Ovary (tissue), 10 donors: ENCODE measurements at places on chromosomes 11 and 22. TPM values are rescaled to one million over a fixed set of nuclear protein-coding genes. Genes with fewer than 3 reads are reported as not detected.

- DNase-seq: no peak
Measured at GRCh38 chr11:28153586-28153985, 45.4 kb downstream of the METTL15 start.

- peak; percentile 88 for DNase-seq
Measured at GRCh38 chr22:28034760-28035401, 115.8 kb upstream of the PITPNB start.

GRCh38 chr22:32355760-32356159, 1.9 kb upstream of the RFPL3 start:
- no peak for DNase-seq

- no peak for DNase-seq
Measured at GRCh38 chr11:81303038-81303664, 1430.5 kb downstream of the FAM181B start.

DNA sequence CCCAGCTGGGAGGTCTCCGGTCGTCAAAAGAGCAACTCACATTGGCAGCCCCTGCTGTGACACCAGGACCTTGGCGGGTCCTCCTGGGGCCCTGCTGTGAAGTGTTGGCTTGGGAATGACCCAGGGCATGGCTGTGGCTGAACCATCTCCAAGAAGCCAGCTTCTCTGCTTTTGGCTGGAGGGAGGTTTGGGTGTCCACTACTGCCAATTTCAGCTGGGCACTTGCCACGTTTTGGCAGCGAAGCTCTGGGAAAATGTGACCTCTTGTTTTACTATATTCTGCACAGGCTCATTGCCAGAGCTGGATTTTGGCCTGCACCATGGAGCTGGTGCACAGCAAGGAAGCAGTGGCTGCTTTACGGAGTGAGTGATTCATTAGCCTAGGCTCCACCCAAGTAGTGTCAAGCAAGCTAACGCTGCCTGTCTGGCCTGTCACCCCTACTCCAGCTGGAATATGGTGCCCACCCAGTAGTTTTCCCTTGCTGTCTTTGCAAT, 24.3 kb upstream of the SMCO4 start:
- DNase-seq: peak; percentile 15

DNA sequence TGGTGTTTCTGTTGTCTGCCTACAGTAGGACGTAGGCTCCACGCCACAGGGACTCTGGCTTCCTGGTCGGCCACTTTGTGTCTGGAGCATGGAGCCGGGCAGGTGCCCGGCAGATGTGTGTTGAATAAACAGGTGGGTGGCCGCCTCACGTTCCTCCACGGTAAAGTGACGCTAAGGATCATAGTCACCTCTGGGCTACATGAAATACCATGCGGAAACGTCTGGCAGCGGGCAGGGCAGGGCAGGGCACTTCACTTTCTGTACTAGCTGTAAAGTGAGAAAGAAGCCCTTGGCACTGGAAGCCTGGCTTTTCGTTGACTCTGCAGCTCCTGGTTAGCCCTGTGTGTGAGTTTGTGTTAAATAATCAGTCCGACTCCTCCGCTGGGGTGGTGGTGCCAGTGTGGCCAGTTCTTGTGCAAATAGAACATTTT, 52.4 kb downstream of the MCM5 start:
- no peak for DNase-seq

The POU2AF2 gene
- 0.24 TPM for total RNA-seq

DNA sequence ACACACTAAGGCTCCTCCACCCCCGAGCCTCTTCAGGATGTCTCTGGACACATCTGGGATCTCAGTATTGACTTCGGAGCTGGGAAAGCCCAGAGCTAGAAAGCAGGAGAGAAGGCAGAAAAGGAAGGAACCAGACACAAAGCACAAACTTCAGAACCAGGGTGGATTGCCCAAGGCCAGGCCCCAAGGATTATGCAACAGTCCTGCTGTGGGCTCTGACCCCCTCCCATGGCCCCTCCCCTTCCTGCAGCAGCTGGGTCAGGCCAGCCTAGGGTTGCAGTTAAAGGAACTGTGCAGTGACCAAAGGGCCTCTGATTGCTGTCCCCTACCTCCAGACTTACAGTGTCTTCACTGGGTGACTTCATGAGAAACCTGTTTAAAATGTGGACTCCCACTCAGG, 5.3 kb downstream of the KCNE3 start:
- peak; percentile 79 for DNase-seq

DNA sequence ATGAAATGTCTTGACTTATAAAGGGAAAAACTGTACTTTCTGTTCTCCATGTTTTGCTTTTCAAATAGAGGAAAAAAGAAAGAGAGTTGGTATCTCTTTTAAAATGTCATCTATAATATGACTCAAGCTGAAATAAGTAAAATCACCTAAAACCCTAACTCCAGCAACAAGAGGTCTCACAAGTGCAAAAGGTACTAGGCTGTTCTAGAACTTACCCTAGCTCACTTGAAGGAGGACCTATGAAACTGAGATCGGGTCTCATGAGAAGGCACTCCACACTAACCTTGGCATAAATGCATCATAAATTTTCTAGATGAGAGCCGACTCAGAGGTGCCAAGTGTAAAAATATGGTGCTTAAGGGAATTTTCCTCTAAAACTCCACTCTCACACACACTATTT, 63.8 kb downstream of the PHF21A start:
- no peak for DNase-seq

The CHST1 gene
- 6.0 TPM for total RNA-seq

DNA sequence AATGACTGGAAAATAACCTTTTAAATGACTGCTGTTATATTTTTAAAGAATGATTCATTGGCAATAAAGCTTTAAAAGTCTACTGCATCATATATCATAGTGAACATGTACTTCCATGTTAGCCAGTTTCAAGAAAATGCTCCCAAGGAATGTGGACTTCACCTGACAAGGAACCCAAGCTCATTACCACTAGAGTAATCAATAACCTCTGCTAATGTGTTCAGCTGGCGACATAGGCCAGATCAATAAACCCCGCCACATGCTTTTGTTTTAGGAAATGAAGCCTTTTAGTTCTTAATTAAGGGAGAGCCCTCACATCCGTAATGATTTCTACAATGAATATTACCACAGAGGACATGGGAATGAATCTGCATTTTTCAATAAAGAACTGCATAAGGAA, 1219.9 kb upstream of the CNTN5 start:
- no peak for DNase-seq

DNA sequence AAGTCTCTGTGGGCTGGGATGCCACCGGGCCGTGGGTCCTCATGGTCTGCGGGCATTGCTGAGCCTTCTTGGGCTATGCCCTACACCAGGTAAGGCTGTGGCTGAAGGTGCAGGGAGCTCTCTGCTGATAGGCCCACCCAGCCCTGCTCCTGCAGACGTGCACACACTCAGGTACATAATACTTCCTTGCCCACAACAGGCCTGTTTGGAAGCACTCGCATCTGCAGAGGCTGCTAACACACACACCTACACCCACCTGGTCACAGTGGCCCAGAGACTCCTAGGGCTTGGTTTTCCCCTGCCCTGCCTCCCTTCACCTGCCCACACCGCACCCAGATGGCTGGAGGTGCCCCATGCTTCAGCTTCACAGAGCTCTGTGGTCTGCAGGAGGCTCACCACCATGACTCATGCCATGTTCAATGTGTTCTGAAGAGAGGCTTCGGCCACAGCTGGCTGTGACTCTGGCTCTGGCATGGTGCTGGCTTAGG, 72.8 kb upstream of the KCNQ1OT1 start:
- DNase-seq: peak; percentile 7
